ENCODE measurements at places on chromosomes 2 and 18.
A peak's percentile ranks its signal among the peaks of the same experiment; 100 is the strongest.

DNA sequence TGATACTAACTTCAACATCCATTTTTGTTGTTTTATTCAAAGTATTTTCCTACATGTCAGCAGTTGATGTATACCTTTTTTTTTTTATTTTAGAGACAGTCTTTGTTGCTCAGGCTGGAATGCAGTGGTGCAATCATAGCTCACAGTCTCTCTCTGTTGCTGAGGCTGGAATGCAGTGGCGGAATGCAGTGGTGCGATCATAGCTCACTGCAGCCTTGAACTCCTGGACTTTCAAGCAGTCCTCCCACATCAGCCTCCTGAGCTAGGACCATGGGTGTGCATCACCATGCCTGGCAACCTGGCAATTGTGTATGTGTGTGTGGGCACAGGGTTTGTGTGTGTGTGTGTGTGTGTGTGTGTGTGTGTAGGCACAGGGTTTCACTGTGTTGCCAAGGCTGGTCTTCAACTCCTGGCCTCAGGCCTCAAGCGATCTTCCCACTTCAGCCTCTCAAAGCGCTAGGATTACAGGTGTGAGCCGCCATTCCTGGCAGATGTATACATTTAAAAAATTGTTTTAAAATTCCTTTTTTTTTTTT lies 24.8 kb downstream of the SANBR start:
- DNase-seq, result no peak
- no peaks in the 10 kb centered on the region for H3K27me3 ChIP-seq
- no peak overlapping the region for H3K4me3 ChIP-seq
- no peaks in the 10 kb centered on the region for H3K36me3 ChIP-seq
- H3K27ac ChIP-seq, result no peak overlapping the region

DNA sequence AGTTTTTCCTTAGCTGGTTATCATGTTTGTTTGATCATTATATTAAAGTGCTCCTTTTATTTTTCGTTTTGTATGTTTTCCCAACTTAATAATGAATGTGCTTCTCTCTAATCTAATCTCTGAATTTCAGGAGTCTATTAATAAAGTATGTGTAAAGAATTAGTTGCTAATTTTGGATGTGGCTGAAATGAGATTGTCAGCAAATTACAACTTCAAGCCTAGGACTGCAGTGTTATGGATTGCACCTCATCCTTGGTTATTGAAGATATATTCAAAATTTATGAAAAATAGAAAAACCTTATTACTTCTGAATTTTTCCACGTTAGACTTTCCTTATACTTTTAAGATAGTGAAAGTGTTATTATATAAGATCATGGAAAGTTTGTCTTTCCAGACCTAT lies 227.7 kb downstream of the NEDD4L start:
- H3K4me3 ChIP-seq, result no peak overlapping the region
- no peaks in the 10 kb centered on the region for H3K4me1 ChIP-seq
- no peak overlapping the region for H3K27ac ChIP-seq
- H3K27me3 ChIP-seq, result no peaks in the 10 kb centered on the region

DNA sequence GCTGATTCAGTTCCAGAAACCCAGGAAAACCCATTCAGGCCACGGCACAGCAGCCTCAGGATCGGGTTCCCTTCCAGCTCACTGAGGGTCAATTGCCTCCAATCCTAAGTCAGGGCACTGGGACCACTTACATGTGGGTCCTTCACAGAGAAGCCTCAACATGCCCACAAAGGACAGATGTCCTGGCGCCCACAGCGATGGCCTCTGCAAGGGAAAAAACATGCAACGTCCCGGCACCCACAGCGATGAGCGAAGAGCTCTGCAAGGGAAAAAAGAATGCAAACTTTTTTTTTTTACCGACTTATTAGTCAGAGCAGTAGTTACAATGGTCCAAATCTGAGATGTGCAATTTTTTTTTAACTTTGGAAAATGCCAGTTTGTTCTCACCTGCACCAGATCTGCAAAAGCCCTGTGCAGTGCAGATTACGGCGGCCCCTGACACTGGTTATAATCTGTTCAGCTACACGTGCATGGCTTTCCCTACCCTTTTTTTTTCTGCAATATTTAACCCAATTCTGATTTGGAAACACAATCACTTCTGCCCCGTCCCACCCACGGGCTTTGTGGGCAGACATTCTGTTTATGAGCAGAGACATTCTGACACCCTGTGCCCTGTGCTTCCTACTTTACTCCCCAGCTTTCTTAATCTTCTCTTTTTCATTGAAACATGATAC lies 159.3 kb upstream of the SALL3 start:
- no peaks in the 10 kb centered on the region for H3K4me1 ChIP-seq
- no peak overlapping the region for H3K27ac ChIP-seq
- no peak for DNase-seq
- no peaks in the 10 kb centered on the region for H3K27me3 ChIP-seq
- H3K4me3 ChIP-seq, result no peak overlapping the region

- no peak overlapping the region for H3K4me3 ChIP-seq
- H3K36me3 ChIP-seq, result no peaks in the 10 kb centered on the region
- no peaks in the 10 kb centered on the region for H3K27me3 ChIP-seq
Measured at GRCh38 chr2:30731706-30732105, 75.5 kb downstream of the CAPN13 start.

DNA sequence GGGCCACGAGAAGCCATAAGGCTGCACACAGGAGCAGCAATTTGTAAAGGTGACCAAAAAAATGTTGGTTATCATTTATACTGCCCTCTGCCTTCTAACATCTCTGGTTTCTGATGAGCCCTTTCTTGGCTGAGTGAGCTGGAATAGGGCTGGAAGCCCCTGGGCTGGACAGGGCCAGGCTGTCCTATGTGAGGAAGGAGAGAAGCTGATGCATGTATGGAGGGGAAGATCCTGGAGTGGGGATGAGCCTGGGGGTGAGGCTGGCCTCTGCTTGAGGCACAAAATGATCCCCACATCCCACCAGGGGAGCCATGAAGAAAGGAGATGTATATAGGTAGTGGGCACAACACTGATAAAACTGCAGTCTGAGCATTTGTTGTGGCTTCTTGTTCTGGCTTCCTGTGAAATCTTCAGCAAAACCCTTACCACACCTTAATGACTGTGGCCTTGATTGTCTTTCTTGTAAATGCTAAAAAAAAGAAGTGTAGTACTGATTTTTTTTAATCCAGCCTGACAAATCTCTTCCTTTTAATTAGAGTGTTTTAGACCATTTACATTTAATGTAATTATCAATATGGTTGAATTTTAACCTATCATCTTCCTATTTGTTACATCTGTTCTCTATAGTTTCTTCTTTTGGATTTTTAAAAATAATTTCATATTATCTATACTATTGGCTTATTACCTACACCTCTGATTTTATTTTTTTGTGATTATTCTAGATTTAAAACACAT lies 5.6 kb downstream of the SNED1 start:
- no peaks in the 10 kb centered on the region for H3K36me3 ChIP-seq
- no peak overlapping the region for H3K27ac ChIP-seq

- no peak for DNase-seq
- no peaks in the 10 kb centered on the region for H3K27me3 ChIP-seq
- no peak overlapping the region for H3K4me3 ChIP-seq
- H3K36me3 ChIP-seq, result no peaks in the 10 kb centered on the region
Measured at GRCh38 chr18:23617412-23618014, 31.2 kb upstream of the NPC1 start.

DNA sequence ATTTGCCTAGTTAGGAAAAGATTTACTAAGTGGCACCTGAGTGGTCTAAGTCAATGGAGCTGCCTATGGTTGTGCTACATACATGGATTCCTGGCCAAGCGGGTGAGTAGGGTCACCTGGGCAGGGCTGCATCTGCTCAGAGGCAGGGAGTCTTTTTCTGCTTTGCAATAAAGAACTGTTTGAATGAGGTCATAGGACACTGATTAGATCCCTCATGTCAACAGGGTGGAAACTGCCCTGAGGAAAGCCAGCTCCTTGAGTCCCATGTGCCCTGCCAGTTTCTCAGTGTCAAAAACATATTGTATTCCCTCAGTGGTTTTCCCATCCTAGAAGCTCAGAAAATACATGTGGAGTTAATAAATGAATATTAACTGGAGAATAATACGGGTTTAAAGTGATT lies 4.6 kb downstream of the LAMA3 start:
- H3K4me3 ChIP-seq, result no peak overlapping the region
- DNase-seq, result no peak
- no peak overlapping the region for H3K27ac ChIP-seq

DNA sequence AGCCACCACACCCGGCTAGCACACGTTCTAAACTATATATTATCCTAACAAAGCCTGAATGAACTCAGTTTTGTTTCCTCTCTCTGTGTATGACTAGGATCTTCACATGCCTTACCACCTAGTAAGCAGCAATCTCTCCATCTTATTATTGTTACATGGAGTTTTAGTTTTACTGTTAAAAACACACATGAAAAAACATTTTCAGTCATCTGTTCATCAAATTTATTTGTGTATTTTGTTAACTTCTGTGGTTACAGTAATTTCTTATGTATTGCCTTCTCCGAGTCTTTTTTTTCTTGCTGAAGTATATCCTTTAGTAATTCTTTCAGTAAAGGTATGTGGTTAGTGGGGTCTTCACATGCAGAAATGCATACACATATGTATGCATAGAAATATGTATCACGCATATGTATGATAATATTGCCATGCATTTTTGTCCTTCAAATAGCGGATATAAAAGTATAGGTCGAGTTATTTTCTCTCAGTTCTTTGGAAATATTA lies 31.4 kb downstream of the ANO7 start:
- DNase-seq, result no peak
- H3K27me3 ChIP-seq, result no peaks in the 10 kb centered on the region
- H3K27ac ChIP-seq, result no peak overlapping the region
- no peaks in the 10 kb centered on the region for H3K36me3 ChIP-seq
- H3K4me1 ChIP-seq, result no peaks in the 10 kb centered on the region
- H3K4me3 ChIP-seq, result no peak overlapping the region

DNA sequence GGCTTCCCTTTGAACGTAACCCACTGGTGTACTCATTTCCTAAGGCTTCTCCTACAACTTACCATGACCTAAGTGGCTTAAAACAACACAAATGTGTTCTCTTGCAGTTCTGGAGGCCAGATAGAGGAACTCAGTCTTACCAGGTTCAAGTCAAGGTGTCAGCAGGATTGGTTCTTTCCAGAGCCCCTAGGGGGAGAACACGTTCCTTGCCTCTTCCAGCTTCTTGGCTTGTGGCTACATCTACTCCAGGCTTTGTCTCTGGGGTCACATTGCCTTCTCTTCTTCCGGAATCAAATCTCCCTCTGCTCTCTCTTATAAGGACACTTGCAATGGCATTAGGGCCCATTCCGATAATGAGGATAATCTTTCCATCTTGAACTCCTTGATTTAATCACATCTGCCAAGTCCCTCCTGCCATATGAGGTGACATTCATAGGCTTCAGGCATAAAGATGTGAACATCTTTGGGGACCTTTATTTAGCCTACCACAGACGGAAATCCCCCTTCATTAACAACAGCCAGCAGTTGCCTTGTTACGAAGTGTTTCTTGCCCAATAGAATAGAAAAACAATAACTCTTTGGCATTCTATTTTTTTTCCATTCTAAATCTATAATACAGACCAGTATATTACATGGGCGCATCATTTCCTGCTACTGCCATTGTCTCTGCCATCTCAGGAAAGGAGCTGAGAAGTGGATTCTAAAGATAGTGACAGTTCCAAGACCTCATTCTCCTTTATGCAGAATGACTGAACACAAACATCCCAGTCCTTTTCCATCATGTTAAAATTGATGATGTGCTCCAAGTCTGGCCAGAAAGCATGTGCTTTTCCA lies 362.0 kb downstream of the ZNF521 start:
- DNase-seq, result no peak
- H3K27ac ChIP-seq, result no peak overlapping the region
- H3K27me3 ChIP-seq, result no peaks in the 10 kb centered on the region

DNA sequence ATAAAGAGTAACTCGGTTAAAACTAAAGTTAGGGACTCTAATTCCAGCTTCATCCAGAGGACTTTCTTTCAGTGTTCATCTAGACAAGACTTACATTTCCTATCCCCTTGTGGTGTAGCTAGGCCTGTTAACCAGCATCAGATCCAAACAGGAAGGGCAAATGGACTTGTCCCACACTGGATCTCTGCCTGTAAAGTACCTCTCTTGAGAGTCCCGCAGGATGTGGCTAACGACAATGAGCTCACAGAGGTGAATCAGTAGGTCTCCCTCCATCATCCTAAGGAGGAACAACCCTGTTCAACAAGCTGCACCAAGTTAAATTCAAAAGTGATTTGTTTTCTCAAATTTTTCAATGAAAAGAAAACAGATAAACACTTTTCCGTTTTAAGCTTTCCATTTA lies 412.3 kb upstream of the RGPD4 start:
- no peak for DNase-seq
- no peaks in the 10 kb centered on the region for H3K27me3 ChIP-seq
- no peak overlapping the region for H3K4me3 ChIP-seq
- H3K4me1 ChIP-seq, result peaks cover 6% of the 10 kb centered on the region
- peak overlapping the region; percentile 87 for H3K27ac ChIP-seq
- H3K36me3 ChIP-seq, result no peaks in the 10 kb centered on the region
